A673 (cell line): ENCODE measurements at places on chromosomes 4 and X. TPM values are rescaled to one million over a fixed set of nuclear protein-coding genes. Genes with fewer than 3 reads are reported as not detected.

DNA sequence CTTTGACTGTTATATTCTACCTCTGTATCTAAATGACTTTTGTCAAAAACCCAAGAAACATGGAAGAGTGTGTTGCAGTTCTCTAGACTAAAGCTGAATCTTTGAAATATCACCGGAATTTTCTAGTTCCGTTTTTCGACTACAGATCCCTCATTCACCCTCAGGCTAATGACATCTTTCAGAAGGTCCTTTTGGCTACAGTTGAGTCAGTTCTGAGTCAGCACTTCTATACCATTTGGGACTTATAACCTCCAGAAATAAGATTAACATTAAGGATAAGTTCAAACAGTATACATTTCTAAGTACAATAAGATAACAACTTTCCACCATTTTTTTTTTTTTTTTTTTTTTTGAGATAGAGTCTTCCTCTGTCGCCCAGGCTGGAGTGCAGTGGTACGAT, 331.0 kb upstream of the CPXCR1 start:
- H3K27ac ChIP-seq, result no peak overlapping the region
- no peaks in the 10 kb centered on the region for H3K4me1 ChIP-seq
- no peaks in the 10 kb centered on the region for H3K36me3 ChIP-seq

GRCh38 chrX:48899078-48899410, 1.3 kb downstream of the PQBP1 start:
- H3K27me3 ChIP-seq, result no peaks in the 10 kb centered on the region
- peak overlapping the region; percentile 70 for H3K4me3 ChIP-seq
- H3K4me1 ChIP-seq, result peaks cover 5% of the 10 kb centered on the region
- DNase-seq, result no peak

- H3K27ac ChIP-seq, result no peak overlapping the region
- peak; percentile 98 for DNase-seq
- no peak overlapping the region for H3K4me3 ChIP-seq
- no peaks in the 10 kb centered on the region for H3K36me3 ChIP-seq
- peaks cover 46% of the 10 kb centered on the region for H3K4me1 ChIP-seq
- no peaks in the 10 kb centered on the region for H3K27me3 ChIP-seq
Observed at GRCh38 chr4:183182873-183183725, 84.0 kb downstream of the WWC2 start.

GRCh38 chr4:145446184-145446583, 35.5 kb upstream of the SMAD1 start:
- no peaks in the 10 kb centered on the region for H3K4me1 ChIP-seq
- no peaks in the 10 kb centered on the region for H3K27me3 ChIP-seq
- DNase-seq, result no peak
- no peaks in the 10 kb centered on the region for H3K36me3 ChIP-seq
- no peak overlapping the region for H3K4me3 ChIP-seq
- H3K27ac ChIP-seq, result no peak overlapping the region

GRCh38 chr4:28518561-28519165, 1658.0 kb downstream of the STIM2 start:
- no peak for DNase-seq
- H3K27me3 ChIP-seq, result no peaks in the 10 kb centered on the region
- H3K4me1 ChIP-seq, result peaks cover 21% of the 10 kb centered on the region
- H3K36me3 ChIP-seq, result no peaks in the 10 kb centered on the region
- no peak overlapping the region for H3K4me3 ChIP-seq
- H3K27ac ChIP-seq, result peak overlapping the region; percentile 87

DNA sequence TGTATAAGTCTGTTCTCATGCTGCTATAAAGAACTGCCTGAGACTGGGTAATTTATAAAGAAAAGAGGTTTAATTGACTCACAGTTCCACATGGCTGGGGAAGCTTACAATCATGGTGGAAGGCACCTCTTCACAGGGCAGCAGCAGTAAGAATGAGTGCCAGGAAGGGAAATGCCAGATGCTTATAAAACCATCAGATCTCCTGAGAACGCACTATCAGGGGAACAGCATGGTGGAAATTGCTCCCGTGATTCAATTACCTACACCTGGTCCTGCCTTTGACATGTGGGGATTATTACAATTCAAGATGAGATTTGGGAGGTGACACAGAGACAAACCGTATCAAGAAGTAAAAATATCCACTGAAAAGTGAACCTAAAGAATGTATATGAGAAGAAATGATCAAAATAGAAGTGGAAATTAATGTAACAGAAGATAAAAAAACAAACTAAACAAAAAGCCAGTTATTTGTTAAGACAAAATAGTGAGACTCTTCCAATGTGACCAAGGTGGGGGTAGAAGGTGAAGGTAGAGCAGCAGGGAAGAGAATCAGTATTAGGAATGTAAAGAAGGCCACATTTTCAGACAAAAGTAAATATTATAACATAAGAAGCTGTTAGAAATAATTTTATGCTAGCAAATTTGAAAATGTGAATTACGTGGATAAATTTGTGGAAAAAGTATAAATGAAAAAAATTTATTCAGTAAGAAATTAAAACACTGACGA, 372.9 kb downstream of the NKX6-1 start:
- H3K27me3 ChIP-seq, result no peaks in the 10 kb centered on the region
- H3K36me3 ChIP-seq, result no peaks in the 10 kb centered on the region
- H3K27ac ChIP-seq, result no peak overlapping the region
- no peaks in the 10 kb centered on the region for H3K4me1 ChIP-seq
- no peak for DNase-seq

Gene SLC4A4
- total RNA-seq, result 0.87 and 1.2 TPM in 2 replicates

DNA sequence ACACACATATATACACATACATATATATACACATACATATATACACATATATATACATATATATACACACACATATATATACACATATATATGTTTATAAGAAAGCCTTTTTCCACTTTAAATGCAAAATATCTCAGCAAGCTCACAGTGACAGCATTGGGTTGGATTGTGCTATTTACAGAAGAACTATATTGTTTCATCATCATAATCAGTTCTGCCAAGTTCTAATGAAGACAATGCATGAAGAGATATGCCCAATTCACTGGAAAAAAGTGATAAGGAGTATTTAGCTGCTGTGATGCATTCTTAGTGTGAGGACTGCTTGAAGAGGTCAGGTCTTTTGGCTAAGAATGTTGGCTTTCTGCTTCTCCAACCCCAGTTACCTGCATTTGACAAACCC, 54.4 kb downstream of the RNF150 start:
- no peak overlapping the region for H3K27ac ChIP-seq
- no peaks in the 10 kb centered on the region for H3K27me3 ChIP-seq
- H3K4me1 ChIP-seq, result peaks cover 13% of the 10 kb centered on the region
- H3K4me3 ChIP-seq, result no peak overlapping the region
- no peak for DNase-seq

DNA sequence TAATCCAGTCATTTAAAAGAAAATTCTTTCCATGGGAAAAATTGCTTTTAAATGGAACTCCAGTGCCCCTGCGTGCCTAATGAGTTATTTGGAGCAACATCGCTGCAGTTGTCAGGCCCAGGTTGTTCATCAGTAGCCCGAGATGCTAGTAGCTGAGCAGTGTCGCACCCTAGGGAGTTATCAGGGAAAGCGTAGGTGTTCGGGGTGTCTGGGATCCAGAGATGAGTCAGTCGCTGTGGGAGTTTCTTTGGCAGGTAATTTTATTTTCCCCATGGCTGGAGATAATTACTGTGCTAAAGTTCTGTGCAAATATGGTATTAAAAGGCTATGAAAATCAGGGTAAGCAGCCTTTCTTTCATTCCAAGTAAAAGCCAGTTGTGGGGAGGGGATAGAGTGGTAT, 49.4 kb downstream of the ANXA3 start:
- H3K4me1 ChIP-seq, result no peaks in the 10 kb centered on the region
- H3K4me3 ChIP-seq, result no peak overlapping the region
- DNase-seq, result peak; percentile 14
- H3K27me3 ChIP-seq, result no peaks in the 10 kb centered on the region
- H3K27ac ChIP-seq, result no peak overlapping the region

DNA sequence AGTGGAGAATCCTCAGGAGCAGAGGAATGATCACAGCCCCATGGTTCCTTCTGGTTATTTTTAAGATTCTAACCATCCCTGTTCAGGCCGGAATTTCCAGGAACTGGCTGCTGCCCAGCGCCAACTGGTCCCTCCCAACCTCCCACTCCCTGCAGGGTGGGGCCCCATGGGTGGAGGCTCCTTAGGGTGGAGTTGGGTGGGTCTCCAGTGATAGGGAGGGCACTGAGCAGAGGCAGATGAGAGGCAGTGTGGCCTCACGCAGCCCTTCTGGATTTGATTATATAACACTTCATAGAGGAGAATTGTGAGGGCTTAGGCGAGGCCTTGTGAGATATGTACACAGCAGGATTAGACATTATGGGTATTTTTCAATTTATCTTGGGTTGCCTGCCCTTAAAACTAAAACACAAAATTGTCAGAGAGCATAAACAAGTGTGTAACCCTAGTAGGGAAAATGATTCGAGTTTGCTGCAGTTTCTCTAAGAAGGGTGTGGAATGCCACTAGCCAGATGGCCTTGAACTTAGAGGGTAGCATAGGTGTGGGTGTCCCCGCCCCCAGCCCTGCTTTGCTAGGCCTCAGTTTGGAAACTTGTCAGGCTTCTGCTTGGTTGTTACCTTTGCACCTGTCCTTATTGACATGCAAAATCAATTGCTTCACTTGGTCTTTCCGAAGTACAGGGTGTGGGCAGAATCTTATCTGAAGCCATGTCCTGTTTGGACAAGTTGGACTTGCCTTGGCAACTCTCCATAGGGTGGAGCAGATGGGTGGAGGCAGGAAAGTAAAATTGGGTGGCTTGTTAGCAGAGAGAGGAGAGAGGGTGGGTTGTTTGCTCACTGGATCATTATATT, 9.4 kb downstream of the KLF3 start:
- peak overlapping the region; percentile 98 for H3K27ac ChIP-seq
- H3K36me3 ChIP-seq, result no peaks in the 10 kb centered on the region
- peaks cover 90% of the 10 kb centered on the region for H3K4me1 ChIP-seq
- DNase-seq, result peak; percentile 65
- H3K4me3 ChIP-seq, result no peak overlapping the region

GRCh38 chrX:130378024-130378669, 7.3 kb downstream of the GPR119 start:
- H3K4me3 ChIP-seq, result no peak overlapping the region
- no peaks in the 10 kb centered on the region for H3K27me3 ChIP-seq
- DNase-seq, result no peak
- H3K4me1 ChIP-seq, result no peaks in the 10 kb centered on the region

Gene IL2
- not detected in 2 replicates for total RNA-seq

GRCh38 chr4:144547678-144548298, 98.2 kb upstream of the HHIP start:
- no peak overlapping the region for H3K4me3 ChIP-seq
- DNase-seq, result no peak
- no peaks in the 10 kb centered on the region for H3K27me3 ChIP-seq
- H3K36me3 ChIP-seq, result no peaks in the 10 kb centered on the region
- H3K27ac ChIP-seq, result no peak overlapping the region

DNA sequence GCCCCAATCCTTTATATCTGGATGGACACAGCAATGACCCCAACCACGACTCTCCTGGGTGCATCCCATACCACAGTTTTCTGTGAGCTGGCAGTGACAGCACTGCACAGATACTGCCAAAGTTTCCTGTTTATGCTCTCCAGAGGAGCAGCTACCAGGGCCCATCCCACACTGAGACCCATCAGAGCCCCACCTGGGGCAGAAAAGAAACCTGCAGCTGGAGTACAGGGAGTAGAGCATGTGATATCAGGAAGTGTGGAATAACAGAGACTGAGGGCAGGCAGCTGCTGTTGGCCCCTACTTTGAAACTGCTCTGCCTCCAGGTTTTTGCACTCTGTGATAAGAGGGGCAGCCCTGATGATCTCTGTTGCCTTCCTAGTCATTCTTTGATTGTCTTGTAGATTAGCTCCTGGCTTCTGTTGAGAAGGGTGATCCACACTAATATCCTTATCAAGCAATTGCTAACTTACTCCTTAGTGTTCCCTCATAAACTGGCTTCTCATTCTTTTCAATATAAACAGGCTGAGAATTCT, 526.3 kb upstream of the TECRL start:
- peaks cover 4% of the 10 kb centered on the region for H3K4me1 ChIP-seq
- no peaks in the 10 kb centered on the region for H3K27me3 ChIP-seq
- no peak overlapping the region for H3K27ac ChIP-seq
- H3K36me3 ChIP-seq, result no peaks in the 10 kb centered on the region
- DNase-seq, result no peak

- H3K27me3 ChIP-seq, result no peaks in the 10 kb centered on the region
- H3K4me3 ChIP-seq, result no peak overlapping the region
- DNase-seq, result no peak
Observed at GRCh38 chr4:970046-970745, 3.2 kb downstream of the DGKQ start.

DNA sequence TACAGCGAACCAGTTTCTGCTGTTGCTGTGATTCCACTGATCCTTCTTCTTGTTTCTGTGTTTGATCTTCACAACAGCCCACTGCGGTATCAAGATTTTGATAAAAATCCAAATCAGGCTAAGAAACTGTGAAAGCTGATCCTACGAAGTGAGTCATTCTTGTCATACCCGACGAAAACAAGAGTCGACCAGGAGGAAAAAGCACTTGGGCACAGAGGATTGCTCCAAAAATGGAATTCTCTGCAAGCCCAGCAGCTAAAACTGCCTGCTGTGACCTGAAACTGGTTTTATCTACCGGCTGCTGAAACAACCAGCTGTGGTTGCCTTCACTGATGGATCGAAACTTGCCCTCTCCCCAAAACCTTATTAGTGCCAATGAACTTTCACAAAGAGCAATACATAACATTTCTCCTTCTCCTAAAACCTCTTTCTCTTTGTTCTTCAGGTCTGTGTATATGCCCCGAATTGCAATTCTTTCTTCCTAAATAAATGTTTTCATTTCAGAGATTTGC, 607.0 kb upstream of the PRKX start:
- no peak for DNase-seq
- H3K4me3 ChIP-seq, result no peak overlapping the region
- no peaks in the 10 kb centered on the region for H3K36me3 ChIP-seq
- no peaks in the 10 kb centered on the region for H3K27me3 ChIP-seq

GRCh38 chr4:105599932-105600655, 47.7 kb downstream of the ARHGEF38 start:
- H3K27me3 ChIP-seq, result no peaks in the 10 kb centered on the region
- H3K36me3 ChIP-seq, result no peaks in the 10 kb centered on the region
- no peak overlapping the region for H3K4me3 ChIP-seq
- no peak for DNase-seq
- no peaks in the 10 kb centered on the region for H3K4me1 ChIP-seq

- no peaks in the 10 kb centered on the region for H3K27me3 ChIP-seq
- H3K4me1 ChIP-seq, result no peaks in the 10 kb centered on the region
- no peaks in the 10 kb centered on the region for H3K36me3 ChIP-seq
- no peak for DNase-seq
- H3K27ac ChIP-seq, result no peak overlapping the region
Observed at GRCh38 chr4:10983268-10983667, 298.7 kb upstream of the CLNK start.

- H3K27ac ChIP-seq, result no peak overlapping the region
- no peaks in the 10 kb centered on the region for H3K4me1 ChIP-seq
- H3K27me3 ChIP-seq, result no peaks in the 10 kb centered on the region
- H3K36me3 ChIP-seq, result no peaks in the 10 kb centered on the region
Observed at GRCh38 chr4:85901500-85901899, 426.6 kb downstream of the ARHGAP24 start.

Gene UGT2B10
- not detected in 2 replicates for total RNA-seq

DNA sequence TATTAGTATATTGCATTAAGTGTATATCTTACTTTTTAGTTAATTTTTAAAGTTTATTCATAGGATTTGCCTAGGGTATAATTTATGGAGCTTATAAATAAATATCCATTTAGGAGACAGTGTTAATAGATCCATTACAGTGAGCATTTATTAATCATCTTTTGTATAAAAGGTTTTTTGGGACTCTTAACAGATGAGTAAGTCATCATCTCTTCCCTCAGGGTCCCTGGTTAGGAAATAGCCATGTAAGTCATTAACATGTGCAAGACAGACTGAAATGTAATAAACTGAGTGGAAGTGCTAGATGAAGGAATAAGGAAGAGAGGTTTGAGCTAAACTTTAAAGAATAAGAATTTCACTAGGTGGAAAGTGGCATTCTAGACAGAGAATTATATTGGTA, 69.2 kb downstream of the PAQR3 start:
- no peaks in the 10 kb centered on the region for H3K27me3 ChIP-seq
- H3K4me1 ChIP-seq, result no peaks in the 10 kb centered on the region
- no peak overlapping the region for H3K4me3 ChIP-seq
- DNase-seq, result no peak
- no peak overlapping the region for H3K27ac ChIP-seq
- H3K36me3 ChIP-seq, result peaks cover 10% of the 10 kb centered on the region
